A549 treated with Mapracorat at 1 μM for 4 hours (cell line): ENCODE measurements at places on chromosomes 5 and 9. TPM values are rescaled to one million over a fixed set of nuclear protein-coding genes. Genes with fewer than 3 reads are reported as not detected.

The TRPM3 gene
- total RNA-seq = not detected in 5 replicates

The HMHB1 gene
- total RNA-seq = not detected in 5 replicates

The PCA3 gene
- not detected in 5 replicates for total RNA-seq

The PTGDS gene
- total RNA-seq = 0.44 to 0.61 TPM (median 0.47 TPM) in 4 of 5 replicates, not detected in the other

The MAMDC2 gene
- 0.20 to 0.35 TPM (median 0.31 TPM) in 5 replicates for total RNA-seq

The FBLL1 gene
- 0.08 to 0.25 TPM (median 0.10 TPM) in 3 of 5 replicates, not detected in the others for total RNA-seq
